ENCODE measurements at places on chromosomes 5 and 9.

DNA sequence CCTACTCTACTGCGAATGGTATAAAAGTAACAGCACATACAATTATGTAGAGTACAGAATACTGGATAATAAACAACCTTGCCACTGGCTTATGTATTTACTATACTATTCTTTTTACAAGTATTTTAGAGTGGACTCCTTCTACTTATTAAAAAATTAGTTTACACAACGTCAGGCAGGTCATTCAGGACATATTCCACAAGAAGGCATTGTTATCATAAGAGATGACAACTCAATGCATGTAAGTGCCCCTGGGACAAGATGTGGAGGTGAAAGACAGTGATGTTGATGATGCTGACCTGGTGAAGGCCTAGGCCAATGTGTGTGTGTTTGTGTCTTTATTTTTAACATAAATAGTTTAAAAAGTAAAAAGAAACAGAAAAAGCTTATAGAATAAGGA lies 421.7 kb downstream of the CDH12 start:
- DNase-seq: no peak

DNA sequence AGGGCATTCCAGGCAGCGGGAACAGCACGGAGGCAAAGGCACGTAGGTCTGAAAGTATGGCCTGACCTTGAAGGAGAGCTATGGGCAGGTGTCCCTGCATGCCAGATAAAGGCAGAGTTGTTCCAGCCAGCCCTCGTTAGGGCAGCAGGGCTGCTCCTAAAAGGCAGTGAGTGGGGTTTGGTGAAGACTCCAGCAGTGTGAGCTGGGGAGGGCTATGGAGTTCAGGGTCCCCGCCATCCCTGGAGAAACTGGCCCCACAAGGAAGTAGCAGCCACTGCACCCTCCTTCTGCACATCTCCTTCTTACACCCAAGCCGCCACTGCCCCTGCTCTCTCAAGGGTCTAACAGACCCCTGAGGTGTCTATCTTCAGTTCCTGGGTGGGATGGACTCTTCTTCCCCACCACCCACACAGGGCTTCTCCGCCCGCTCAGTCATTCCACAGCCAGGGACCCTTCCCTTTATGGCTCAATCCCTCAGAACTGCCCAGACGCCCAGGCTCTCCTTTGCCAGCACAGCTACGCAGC lies 1.4 kb downstream of the AKNA start:
- no peak for DNase-seq

DNA sequence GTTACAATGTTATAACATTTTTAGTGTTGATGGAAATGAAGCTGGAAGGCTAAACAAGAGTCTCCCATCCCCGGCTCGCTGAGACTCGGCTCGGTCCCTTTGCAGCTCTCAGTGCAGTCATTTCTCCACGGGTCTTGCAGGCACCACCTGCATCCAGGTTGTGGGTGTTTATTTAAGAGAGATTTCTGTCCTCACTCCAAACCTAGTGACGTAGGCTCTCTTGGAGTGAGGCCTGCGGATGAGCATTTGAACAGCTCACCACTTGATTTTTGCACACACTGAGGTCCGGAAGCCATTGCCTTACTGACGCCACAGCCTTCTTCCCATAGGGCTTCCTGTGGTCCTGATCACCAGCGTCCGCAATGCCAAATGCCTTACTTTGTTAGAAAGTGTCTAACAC lies 197.7 kb upstream of the OTULINL start:
- no peak for DNase-seq

GRCh38 chr5:34411470-34412346 lies 244.4 kb upstream of the RAI14 start:
- DNase-seq: peak; percentile 67

DNA sequence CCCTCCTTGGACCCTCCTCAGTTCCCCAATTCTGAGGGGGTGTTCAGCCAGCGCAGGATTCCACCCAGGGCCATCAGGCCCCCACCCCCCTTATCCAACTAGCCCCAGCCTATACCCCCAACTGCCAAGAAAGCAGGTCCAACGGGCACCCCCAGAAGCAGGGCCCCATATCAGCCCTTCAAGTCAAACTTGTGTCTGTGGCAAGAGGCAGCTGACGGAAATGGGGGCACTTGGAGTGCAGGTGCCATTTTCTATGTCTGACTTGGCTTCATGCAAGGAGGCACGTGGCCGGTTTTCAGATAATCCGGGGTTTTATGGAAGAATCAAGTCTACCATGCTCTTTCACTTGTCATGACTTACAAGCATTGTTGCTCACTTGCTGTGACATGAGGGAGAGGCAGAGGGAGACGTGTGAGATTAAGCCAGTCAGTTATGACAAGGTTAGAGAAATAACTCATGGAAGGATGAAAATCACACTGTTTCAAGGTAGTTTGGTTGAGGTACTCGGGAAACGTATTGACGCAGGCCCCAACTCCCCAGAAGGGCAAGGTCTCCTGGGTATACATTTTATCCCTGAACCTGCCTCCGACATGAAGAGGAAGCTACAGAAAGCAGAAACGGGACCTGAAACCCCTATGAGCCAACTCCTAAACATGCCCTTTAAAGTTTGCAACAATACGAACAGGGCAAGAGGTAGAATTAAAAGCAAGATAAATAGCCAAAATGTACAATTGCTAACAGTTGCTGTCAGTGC lies 26.5 kb upstream of the CLPTM1L start:
- no peak for DNase-seq

DNA sequence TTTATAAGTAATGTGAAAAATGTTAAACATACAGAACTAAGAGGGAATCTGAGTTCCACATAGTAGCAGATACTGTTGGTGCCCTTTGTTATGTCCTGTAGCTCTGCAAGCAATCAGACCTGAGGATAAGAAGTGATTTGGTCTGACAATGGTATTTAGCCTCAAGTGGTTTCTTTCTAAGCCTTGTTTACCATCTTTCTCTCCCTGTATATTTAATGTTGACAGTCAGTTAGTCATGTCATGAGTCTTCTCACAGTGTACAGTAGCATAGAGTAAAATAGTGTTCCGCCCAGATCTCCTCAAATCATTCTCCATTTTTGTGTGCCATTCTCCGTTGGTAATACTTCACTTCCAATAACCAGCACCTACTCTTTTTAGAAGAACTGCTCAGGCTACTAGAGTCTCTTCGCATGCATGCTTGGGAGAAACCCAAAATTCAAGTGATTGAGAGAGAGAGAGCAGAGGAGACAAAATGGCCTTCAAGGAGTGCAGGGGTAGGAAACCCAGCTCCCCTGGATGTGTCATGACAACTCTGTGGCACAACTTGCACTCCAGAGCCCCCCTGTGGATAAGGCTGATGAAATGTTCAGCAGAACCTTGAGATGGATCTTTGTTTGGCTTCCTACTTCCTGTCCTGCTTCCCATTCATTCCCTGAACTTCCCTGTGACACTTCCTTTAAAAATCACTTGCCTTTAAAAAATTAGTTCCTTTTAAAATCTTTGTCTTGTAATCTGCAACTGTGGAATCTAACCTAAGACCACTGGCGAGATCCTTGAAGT lies 129.2 kb upstream of the FST start:
- DNase-seq: no peak

- no peak for DNase-seq
Measured at GRCh38 chr5:130994496-130995253, 170.4 kb downstream of the HINT1 start.

DNA sequence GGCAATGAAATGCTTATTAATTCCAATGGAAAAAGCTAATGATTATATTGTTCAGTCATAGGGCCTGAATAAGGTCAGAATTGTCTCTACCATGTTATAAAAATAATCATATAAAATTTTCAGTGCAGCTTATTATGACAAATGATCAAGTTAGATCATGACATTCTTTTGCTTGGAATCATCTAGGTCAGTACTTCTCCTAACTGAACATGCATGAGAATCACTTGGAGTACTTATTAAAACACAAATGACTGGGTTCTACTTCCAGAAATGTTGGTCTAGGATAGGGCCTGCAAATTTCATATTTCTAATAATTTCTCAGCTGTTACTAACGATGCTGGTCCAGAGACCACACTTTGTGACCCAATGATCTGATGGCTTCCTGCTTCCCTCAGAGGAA lies 806.0 kb upstream of the ZNF608 start:
- DNase-seq: no peak

DNA sequence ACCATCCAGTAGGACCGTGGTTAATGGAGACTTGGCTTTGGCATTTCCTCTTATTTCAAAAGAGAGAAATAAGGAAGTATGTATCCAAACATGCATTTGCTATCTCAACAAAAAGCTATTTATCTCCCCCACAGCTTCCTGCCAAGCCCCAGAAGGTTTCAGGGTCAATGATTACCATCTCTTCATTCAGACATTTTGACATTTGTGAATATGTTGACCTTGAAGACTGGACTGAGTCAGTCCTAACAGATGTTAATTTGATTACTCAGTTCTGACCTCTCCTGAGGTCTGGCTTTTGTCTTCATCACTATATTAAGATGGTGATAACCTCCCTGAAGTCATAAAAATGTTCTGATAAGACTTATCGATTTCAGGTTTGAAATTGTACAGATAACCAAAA lies 479.4 kb downstream of the AGTPBP1 start:
- no peak for DNase-seq

DNA sequence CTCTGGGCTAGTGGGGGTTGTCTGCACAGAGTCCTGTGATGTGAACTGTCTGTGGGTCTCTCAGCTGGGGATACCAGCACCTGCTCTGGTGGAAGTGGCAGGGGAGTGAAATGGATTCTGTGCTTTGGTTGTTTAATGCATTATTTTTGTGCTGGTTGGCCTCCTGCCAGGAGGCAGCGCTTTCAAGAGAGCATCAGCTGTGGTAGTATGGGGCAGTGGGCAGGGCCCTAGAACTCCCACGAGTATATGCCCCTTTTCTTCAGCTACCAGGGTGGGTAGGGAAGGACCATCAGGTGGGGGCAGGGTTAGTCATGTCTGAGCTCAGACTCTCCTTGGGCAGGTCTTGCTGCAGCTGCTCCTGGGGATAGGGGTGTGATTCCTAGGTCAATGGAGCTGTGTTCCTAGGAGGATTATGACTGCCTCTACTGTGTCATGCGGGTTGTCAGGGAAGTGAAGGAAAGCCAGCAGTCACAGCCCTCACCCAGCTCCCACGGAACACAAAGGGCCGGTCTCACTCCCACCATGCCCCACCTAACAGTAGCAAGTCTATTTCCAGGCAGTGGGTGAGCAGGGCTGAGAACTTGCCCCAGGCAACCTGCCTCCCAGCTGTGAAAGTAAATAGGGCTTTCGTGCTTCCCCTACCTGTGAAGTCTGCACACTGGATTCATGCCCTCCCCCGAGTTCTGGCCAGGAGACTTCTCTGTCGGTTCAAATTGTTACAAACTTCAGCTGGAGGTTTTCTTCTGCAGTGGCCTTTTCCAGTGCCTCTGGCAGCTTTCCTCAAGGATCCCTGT lies 25.7 kb upstream of the FAM81B start:
- DNase-seq: no peak

DNA sequence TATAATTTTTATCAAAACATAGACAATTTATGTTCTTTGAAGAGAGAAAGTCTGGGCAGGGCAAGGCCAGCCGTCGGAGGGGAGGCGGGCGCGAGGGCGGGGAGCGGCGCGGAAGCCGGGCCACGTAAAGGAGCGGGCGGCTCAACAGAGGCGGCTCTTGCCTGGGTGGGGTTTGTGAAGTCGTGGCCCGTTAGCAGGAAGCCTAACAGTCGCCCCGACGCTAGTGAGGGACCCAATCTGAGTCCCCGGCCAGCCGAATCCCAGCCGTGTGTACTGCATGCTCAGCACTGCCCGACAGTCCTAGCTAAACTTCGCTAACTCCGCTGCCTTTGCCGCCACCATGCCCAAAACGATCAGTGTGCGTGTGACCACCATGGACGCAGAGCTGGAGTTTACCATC lies 1129.2 kb downstream of the CDH9 start:
- DNase-seq: no peak

DNA sequence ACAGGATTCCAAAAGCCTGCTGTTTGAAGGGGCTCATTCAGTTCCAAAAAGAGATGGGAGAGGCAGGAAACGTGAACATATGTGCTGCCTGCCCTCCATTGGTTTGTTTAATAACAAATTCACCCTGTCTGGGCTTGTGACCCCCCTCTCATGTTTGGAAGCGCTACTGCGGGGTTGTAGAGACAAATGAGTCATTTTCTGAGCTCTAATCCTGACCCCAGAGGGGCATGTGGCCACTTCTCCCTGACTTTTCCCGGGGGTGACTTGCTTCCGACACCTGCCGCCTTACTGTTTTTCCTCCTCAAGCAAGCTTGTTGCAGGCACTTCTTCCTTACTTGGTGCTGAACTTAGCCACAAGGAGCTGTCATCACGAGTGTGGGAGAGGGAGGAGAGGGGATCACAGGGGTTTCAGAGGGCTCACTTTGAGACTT lies 75.9 kb downstream of the LMNB1 start:
- DNase-seq: no peak

DNA sequence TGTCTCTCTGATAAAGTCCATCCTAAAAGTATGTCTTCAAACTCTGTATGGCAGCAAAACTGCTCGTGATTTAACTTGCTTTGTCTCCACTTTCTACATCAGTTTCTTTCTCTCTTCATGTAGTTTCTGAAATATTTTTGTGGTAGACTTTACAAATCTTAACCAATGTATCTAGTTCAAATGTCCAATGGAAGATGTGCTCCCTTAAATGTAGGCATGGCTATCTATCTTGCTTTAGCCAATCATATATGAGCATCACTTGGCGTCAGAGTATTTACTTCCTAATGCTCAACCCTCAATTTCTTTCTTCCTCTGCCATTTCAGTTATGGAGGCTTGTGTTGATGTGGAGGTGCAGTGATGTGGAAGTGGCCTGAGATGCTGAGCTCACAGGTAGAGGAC lies 206.1 kb upstream of the ZNF608 start:
- DNase-seq: no peak

DNA sequence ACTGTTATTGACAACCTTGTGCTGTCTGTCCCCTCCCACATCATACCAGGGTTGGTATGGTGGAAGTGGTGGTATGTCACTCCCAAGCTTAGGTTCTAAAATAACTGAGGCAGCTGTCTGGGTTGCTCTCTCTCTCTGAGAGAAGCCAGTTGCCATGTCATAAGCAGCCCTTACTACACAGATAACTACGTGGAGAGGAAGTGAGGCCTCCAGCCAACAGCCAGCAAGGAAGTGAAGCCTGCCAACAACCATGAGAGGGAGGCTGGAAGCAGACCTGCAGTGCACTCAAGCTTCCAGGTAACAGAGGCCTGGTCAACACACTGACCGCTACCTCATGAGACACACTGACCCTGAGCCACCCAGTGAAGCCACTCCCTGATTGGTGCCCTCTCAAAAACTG lies 18.6 kb downstream of the CTNNAL1 start:
- DNase-seq: no peak

- DNase-seq: no peak
Measured at GRCh38 chr5:40198736-40199135, 481.0 kb upstream of the PTGER4 start.

GRCh38 chr5:22751536-22751935 lies 101.6 kb downstream of the CDH12 start:
- DNase-seq: no peak

- no peak for DNase-seq
Measured at GRCh38 chr5:137252512-137252911, 246.6 kb downstream of the SPOCK1 start.

GRCh38 chr5:175842506-175842905 lies 28.9 kb upstream of the CPLX2 start:
- no peak for DNase-seq
